ENCODE measurements at places on chromosomes 2 and 18.

- DNase-seq, result no peak
These were observed 199.5 kb upstream of the SALL3 start for GRCh38 chr18:78779996-78780718.

DNA sequence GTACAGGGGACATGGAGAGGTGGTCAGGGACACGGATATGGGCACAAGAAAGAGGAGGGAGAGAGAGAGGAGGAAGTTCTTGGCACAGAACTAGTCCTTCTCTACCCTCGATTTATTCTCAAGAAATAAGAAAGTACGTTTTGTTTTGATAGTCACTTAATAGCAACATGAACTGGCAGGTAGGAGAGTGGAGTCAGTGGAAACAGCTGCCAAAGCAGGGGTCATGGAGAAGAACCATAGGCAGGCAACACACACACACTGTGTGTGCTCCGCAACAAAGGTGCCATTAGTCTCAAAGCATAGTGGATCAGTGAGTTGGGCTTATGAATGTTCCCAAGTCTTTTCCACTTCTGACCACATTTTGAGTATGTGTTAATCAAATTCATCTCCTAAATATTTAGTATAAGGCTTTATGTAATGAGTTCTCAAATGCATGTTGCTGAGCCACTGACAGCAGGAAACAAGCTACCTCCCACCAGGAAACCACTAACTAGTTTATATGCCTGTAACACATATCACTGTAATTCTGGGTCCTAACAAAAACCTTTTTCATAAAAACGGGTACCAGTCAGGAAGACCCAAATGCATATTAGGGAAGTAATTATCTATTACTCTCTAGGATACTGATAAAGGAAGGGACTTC lies 41.1 kb downstream of the IWS1 start:
- DNase-seq, result no peak

DNA sequence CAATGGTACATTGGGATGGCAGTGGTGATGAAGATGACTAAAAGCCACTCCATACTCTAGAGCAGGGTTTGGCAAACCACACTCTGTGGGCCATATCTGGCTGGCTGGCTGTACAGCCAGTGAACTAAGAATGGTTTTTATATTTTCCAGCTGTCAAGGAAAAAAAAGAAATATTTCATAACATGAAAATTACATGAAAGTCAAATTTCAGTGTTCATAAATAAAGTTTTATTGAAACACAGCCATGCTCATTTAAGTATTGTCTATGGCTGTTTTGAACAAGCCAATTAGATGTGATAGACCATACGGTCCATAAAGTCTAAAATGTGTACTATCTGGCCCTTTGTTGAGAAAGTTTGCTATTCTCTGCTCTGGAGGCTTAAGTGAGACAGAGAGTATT lies 1.5 kb downstream of the TTC21B start:
- DNase-seq, result no peak

DNA sequence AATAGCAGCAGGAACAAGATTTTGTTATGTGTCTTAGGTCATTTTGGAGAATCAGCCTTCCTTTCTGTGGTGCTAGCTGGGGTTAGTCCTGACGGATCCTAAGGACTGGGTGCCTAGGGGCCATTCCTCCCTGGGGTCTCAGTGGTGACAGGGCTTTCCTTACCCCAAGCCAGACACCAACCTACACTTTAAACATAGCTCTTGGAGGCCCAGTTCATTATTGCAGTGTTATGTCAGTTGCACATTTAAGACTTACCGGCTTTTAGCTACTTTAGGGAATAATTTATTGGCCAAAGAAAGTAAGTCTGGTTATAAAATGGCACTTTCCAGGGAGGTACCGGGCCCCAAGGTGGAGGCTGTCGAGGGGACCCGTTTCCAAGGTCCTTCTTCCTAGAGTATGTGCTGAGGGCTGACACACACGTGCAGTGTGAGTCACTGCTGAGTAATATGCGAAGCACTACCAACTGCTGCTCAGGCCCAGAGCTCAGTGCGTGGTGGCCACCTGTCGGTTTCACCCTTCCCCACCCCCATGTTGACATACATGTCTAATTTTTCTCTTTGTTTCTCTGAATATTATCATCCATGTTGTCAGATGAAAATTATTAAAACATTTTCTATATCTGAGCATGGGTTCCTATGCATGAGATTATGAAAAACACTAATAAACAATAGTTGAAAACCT lies 37.0 kb upstream of the GRHL1 start:
- DNase-seq, result peak; percentile 65

GRCh38 chr2:164803776-164804466 lies 37.7 kb downstream of the COBLL1 start:
- DNase-seq, result no peak

GRCh38 chr2:68971591-68972231 lies 2.7 kb upstream of the GKN1 start:
- DNase-seq, result no peak

GRCh38 chr2:37324536-37324785 lies 172 bp downstream of the PRKD3 start:
- DNase-seq, result no peak

GRCh38 chr2:100233061-100233460 lies 89.2 kb downstream of the LONRF2 start:
- DNase-seq, result no peak

- DNase-seq, result no peak
These were observed 325.5 kb downstream of the LRP1B start for GRCh38 chr2:141805302-141805701.

DNA sequence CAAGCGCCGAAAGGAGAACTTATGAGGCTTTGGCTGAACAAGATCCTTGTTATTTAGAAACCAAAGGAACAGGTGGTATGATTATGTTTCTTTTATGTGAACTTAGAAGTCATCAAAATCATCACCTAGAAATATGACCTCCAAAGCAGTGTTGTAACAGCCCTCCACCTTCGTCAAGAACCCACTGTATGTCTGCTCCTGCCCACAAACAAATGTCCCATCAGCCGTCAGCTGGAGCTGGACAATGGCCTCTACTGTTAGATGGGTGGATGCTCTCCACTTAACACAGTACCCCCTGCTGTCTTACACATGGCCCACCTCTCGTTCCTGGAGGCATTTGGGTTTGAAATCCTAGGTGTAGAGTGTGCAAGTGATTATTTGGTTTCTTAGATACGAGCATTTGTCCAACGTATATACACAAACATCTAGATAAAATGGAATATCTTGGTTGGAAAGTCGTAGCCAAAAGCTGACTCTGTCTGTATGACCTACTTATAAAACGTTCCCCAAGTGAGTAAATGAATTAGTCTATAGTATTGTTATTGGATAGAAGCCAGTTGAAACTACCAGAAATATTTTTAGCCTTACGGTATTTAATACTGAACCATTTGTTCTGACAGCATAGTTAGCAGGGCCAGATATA lies 113.0 kb downstream of the CRIM1 start:
- DNase-seq, result no peak

- no peak for DNase-seq
These were observed 124.6 kb upstream of the CD302 start for GRCh38 chr2:159922563-159922962.

DNA sequence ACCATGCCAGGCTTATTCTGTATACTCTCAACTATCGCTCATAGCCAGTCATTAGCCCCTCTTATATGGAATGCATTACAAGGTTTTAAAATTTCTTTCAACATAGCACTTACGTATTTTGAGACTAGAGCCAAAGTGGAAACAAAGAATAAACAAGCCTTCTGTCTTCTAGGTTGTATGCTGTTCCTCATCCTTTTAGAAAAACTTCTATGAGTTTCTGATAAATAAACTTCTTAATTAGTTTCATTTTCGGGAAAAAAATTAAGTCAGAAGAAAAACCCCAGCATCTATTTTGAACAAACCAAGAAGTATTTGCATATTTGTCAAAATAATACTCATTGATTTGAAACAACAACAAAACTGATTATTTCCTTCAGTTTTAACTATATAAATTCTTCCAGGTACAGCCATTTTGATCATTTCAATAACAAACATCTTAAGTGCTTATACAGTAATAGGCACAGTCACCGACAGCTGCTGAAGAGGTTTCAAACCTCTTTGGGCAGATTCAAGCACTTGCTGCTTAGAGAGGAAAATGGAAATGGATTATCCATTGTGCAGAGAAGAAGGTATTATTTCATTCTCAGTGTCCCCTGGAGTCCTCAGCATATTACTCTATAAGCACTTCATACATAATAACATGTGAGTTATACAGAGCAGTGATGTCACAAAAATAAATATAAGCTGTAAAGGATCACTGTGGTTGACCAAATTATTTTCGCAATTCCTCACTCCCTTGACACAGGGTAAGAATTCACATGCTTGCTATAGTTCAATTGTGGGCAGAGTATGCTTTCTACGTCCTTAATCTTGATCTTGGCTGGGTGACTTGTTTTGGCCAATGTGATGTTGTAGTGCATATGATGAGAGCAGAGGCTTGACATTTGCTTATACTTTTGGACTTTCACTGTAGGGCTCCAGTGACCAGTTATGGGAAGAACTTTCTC lies 833.8 kb downstream of the TRIB2 start:
- DNase-seq, result no peak

DNA sequence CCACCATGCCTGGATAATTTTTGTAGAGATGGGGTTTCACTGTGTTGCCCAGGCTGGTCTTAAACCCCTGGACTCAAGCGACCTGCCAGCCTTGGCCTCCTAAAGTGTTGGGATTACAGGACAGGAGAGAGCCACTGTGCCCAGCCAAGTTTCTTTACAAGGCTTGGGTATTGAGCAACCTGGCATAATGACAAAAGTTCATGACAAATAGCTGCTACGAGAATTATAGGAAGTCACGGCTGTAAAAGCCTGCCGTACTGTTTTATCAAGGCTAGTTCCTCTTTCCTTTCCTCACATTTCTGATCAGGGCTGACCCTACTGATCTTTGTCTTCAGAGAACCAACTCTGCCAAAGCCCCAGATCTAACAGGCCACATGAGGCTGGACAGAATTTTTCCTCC lies 490.4 kb upstream of the SPRED2 start:
- DNase-seq, result no peak

DNA sequence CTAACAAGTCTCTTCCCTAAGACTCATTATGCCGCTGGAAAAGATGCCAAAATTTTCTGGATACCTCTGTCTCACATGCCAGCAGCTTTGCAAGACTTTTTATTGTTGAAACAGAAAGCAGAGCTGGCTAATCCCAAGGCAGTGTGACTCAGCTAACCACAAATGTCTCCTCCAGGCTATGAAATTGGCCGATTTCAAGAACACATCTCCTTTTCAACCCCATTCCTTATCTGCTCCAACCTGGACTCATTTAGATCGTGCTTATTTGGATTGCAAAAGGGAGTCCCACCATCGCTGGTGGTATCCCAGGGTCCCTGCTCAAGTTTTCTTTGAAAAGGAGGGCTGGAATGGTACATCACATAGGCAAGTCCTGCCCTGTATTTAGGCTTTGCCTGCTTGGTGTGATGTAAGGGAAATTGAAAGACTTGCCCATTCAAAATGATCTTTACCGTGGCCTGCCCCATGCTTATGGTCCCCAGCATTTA lies 26.3 kb downstream of the DHRS9 start:
- no peak for DNase-seq

GRCh38 chr18:49020129-49020528 lies 69.4 kb upstream of the SMAD7 start:
- no peak for DNase-seq

DNA sequence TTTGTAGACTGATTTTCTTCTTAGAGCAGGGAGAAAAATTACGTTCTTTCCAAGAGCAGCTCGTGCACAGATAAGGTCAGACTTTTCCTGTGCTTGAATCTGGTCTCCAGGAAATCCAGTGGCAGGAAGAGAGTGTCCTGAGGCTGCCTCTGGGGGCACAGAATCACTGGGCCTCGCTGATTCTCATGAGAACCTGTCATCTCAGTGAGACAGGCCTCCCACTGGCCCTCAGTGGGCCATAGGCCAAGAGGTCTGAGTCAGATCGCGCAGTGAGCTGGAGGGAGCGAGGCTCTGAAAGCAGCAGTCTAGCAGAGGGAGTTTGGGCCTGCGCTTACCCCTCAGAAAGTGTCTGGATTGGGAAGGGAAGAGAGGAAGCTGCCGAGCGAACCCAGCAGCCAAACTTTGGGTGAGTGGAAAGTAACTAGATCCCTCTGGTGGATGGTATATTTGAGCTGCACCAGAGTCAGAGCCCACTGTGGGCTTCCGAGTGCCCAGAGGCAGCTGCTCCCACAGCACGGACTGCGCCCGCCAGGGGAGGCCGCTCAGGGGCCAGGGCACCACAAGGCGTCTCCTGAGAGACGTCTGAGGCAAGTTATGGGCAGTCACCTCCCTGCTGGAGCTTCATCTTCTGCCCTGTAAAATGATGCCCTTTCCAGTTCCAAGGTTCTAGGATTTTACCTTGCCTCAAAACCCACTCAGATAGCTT lies 8.2 kb downstream of the GDF7 start:
- no peak for DNase-seq

DNA sequence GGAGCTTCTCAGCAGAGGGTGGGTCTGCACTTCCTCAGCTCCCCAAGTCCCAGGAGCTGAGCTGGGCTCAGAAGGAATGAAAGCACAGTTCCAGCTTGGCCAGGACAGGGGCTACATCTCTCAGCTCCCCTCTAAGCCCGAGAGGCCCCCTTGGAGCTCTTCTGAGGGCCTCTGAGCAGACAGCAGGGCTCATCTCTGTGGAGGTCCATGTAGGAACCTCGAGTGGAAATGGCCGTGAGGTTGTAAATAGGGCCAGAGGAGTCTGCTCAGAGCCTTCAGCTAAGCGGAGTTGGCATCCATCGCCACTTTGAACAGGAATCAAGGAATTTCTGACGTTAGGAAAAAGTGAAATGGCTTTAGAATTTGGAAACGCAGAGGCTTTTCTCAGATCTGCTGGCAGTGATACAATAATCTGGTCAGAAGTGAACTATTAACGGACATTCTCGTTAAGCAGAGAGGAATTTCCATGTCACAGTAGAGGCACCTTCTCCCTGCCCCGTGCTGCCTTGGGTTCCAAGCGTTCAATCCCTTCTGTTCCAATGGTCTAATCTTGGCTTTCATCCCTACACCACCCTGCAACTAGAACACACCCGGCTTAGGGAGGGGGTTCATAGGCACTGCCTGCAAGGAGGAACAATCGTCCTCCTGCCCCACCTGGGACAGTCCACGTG lies 213.9 kb downstream of the NDUFA10 start:
- no peak for DNase-seq

GRCh38 chr2:181123798-181124231 lies 143.4 kb downstream of the UBE2E3 start:
- peak; percentile 88 for DNase-seq

- DNase-seq, result no peak
These were observed 292.8 kb downstream of the INSIG2 start for GRCh38 chr2:118380915-118381653.

DNA sequence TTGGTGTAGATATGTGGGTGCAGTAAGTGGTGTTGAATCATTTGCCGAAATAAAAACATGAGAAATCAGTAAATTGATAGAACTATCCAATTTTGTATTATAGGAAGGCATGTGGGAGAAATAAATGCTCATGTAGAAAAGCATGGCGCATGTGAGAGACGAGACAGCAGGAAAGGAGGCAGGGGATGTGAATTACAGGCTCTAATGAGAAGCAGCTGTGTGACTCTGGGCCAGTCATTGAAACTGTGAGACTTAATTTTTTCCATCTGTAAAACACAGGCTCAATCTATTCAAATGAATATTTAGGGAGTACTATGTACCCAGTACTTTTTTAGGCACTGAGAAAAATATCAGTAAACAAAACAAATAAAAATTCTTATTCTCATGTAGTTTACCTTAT lies 42.6 kb upstream of the MAP3K20 start:
- no peak for DNase-seq
